Gastrocnemius medialis (tissue), 4 donors: ENCODE measurements at places on chromosomes 1 and 21. TPM values are rescaled to one million over a fixed set of nuclear protein-coding genes. Genes with fewer than 3 reads are reported as not detected.

DNA sequence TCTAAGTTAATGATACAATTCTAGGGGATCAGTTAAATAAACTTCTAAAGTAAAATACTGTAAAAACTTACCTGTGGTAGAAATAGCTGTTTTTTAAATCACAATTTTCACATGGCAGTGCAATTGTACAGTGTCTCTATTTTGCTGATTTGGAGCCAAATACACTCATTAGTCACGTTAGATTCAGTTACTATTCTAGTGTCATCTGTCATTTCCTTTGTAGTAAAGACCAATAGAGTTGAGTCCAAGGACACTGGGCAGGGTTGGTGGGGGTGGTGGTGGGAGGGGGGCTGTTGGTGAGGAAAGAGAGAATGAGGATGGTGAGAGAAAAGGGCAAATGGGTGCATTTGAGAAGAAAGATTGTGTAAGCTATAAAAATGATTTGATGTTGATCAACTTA is 33.6 kb downstream of the CD55 start:
- DNase-seq, result no peak

Gene PTPN7
- total RNA-seq, result 0.75 TPM

Gene SELP
- total RNA-seq, result 0.98 TPM

GRCh38 chr1:230743899-230744298 is 3.3 kb upstream of the CAPN9 start:
- DNase-seq, result no peak

DNA sequence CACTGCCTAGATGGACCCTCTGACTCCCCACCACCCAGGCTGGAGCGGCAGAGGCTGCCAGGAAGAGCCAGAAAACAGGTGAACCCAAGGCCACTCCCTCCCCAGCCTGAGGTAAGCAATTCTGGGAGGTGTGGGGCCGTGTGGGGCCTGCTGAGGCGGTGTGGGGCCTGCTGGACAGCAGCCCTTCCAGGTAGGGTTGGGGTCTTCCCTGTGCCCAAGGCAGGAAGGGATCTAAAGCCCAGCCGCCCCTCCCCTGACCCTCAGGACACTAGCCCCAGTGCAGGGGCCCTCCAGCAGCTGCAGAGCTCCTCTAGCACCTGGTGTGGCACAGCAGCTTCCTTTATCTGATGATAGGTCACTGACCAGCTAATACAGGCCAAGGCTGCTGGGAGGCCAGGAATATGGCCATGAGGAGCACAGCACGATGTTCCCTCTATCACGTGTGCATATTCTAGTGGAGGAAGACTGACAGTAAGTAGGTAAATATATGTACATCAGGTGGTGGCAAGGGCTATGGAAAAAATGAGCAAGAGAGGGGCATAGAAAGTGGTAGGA is 86.9 kb downstream of the IER5 start:
- no peak for DNase-seq

DNA sequence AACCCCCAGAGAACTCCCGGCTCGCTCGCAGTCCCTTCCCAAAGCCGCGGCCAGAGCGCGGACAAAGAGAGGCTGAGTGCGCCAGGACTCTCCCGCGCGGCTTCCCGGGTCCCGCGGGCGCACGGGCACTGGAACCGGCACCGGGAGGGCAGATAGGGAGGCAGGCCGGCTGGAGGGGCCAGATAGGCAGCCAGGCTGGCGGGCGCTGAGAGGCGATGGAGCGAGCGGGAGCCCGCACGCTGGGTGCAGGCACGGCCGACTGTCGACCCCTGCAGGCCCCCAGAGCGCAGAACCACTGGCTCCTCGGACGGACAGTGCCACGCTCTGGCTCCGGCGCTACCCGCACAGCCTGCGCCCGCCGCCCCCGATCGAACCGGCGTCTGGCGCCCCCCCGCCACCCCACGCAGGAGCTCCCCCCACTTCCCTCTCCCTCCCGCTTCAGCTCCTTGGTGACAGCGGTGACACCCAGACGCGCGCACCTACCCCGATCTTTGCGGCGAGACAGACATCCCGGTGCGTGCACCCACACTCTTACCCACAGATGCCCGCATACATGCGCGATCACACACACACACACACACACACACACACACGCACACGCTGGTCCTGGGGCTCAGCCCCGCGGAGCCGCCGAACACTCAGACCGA is 534 bp downstream of the SLC6A9 start:
- DNase-seq, result peak; percentile 14

GRCh38 chr21:46474382-46474781 is 15.7 kb downstream of the DIP2A start:
- no peak for DNase-seq

Gene EMC1
- 44.7 TPM for total RNA-seq

DNA sequence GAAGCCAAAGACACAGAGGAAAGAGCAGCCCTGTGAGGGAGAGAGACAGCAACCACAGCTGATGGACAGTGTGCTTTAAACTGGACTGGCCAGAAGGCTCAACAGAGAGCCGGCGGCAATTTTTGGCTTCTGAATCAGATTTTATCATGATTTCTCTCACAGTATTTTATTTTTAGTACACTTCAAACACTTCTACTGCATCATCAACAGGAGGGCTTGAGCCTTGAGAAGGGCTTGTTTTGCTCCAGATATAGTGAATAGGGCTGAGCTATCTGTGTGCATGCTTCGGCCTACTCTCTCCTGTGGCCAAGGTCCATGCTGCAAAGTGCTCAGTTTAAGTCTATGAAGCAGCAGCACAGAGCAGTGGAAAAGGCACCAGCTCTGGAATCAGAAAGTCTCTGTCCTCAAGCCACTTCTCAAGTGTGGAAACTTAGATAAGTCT is 33.3 kb downstream of the ADCY10 start:
- no peak for DNase-seq

Gene OR2M3
- not detected for total RNA-seq

DNA sequence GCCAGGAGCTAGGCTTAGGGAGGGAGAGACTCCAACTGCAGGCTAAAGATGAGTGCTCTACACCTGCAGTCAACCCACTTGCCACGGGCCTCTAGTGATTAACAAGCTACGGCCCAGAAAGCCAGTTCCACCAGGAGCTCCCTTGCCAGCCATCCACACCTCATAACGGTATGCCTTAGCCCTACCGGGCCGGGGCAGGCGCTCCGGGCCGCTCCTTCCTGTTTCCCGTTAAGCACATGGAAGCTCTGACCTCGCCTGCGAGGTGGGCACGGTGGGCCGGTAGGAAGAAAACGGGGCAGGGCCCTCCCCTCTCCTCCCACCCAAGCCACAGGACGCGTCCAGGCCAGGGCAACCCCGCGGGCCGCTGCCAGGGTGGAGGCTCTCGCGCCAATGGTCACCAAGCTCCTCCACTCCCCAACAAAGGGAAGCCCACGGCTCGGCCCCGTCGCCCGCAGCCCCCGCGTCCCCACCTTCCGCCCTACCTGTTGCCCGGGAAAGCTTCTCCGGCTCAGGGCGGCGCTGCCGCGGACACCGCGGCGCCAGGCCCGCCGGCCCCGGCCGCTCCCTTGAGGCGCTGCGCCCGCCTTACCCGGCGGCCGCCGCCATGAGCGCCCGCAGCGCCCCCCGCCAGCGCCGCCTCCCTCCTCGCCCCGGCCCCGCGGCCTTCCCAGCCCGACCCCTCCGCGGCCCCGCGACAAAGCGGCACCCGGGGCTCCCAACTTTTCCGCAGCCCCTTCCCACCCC is 627 bp downstream of the CERS2 start:
- DNase-seq, result no peak

Gene DMBX1
- total RNA-seq, result not detected

- DNase-seq, result no peak
These were observed 18.4 kb upstream of the CLSTN1 start for GRCh38 chr1:9842073-9842711.

DNA sequence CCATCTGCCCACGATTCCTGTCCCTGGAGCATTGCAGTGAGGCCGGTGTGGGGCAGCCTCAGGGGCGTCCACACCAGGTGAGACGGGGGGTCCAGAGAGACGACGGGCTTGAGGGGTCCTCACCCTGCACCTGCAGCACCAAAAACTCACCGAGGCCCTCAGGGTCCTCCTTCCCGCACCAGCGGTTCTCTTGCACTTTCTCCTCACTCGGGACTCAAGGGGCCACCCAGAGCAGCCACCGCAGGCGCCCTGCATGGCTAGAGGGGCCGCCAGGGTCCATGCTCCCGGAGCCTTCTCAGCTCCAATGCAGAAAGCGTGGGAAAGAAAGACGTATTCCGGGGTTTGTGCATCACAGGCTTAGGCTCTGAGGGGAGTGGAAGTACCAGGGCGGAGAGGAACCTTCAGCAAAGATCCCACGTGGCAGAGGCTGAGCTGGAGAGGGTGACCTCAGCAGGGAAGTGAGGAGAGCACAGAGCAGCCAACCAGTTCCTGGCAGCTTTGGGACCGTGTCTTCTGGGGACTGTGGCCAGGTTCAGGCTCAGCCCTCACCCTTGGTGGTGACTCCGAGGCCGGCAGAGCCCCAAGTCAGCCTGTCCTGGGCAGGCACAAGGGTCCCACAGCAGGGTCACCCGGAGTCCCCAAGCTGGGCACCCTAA is 19.5 kb upstream of the COL6A2 start:
- no peak for DNase-seq

GRCh38 chr1:182568647-182569284 is 20.3 kb downstream of the RNASEL start:
- no peak for DNase-seq

DNA sequence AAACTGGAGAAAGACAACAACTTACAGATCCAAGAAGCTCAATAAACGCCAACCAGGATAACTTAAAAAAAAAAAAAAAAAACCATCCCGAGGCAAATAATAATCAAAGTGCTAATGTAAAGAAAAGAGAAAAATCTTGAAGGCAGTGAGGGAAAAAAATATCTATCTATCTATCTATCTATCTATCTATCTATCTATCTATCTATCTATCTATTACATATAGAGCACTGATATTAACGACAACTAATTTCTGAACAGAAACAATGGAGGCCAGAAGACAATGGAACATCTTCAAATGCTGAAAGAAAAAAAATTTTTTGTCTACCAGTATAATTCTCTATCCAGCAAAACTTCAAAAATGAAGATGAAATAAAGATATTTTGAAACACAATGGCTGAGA is 18.0 kb downstream of the PACC1 start:
- DNase-seq, result no peak

DNA sequence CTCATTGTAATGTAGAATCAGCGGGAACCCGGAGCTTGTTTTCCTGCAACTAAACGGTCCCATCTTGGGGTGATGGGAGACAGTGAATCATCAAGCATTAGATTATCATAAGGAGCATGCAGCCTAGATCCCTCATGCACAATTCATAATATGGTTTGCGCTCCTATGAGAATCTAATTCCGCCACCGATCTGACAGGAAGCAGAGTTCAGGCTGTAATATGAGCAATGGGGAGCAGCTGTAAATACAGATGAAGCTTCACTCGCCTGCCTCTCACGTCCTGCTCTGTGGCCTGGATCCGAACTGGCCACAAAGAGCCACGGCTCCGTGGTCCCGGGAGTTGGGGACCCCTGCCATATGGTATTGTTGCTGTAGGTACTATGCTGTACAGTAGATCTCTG is 1.6 kb downstream of the IFI44 start:
- no peak for DNase-seq

DNA sequence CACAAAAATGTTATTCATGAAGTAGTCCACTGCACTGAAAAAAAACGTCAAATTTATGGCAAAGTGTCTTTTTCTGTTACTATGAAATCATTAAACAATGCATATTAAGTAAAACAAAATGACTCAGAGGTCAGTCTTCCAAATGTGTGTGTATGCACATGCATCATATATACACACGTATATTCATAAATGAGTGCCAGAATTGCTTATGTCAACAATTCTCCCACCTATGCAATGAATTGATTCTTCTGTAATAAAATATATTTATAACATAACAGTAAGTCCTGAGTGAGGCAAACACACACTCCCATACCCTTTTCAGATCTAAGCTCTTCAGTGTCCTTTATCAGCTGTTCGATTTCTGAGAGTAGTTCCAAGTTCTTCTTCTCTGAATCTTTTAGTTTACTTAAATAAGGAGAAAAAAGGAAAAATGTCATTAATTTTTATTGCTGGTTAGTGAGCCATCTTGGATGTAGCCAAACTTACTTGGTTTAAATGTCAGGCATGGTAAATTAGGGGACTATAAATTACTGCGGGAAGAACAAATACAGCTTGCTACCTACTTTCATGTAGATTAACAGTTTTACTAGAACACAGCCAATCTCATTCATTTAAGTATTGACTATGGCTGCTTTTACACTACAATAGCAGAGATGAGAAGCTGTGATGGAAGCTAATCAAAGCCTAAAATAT is 131.9 kb downstream of the COQ8A start:
- DNase-seq, result no peak

Gene MAGOH
- total RNA-seq, result 34.3 TPM

DNA sequence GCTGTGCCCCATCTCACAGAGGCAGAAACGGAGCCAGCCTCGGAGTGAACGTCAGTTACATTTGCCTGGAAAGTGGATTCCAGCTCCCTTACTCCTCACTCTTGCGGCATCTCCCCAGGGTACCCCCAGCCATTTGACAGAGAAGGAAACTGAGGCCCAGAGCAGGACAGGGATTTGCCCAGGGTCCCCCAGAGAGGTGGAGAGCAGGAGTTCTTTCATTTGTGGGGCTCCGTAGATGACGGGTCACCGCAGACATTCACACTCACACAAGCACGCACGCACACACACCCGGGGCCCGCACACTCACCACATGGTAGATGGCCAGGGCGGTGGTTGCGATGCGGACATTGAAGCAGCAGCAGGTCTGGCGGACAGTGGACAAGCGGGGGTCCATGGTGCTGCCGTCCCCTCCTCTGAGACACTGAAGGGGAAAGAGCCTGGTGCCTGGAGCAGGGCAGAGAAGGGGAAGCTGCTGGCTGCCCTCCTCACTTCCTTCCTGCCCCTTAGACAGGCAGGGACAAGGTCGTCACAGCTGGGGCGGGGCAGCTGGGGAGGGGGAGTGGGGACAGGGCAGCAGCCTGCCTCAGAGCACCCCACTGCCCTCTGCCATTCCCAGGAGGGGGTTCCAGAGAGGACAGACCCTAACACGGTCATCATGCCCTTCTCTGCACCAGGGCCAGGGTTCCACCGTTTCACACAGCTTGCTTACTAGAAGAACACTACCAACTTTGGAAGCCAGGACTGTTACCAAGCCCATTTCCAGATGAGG is at the start of gene LAPTM5:
LAPTM5 (minus strand) TSS at position 423 of the 769 bp plus-strand sequence; CDS start at position 394, 29 bp downstream.
- peak; percentile 35 for DNase-seq
